Renal cortex interstitium (tissue), 15 donors: ENCODE measurements at places on chromosomes 16 and 17. TPM values are rescaled to one million over a fixed set of nuclear protein-coding genes. Genes with fewer than 3 reads are reported as not detected.

ABCA9 gene
- polyA plus RNA-seq = 4.3 TPM

SLFN11 gene
- polyA plus RNA-seq = 11.8 TPM

KCNH6 gene
- polyA plus RNA-seq = 2.7 TPM

CD300E gene
- 0.42 TPM for polyA plus RNA-seq

PRSS27 gene
- polyA plus RNA-seq = 1.8 TPM

CRYM gene
- polyA plus RNA-seq = 11.0 TPM

SLC22A31 gene
- 0.39 TPM for polyA plus RNA-seq

CA10 gene
- 21.0 TPM for polyA plus RNA-seq

PCGF2 gene
- polyA plus RNA-seq = 93.8 TPM

KCNG4 gene
- polyA plus RNA-seq = 0.04 TPM

SOST gene
- polyA plus RNA-seq = 56.9 TPM

SMIM22 gene
- polyA plus RNA-seq = 9.0 TPM
